CD8-positive, alpha-beta memory T cell (primary cell): ENCODE measurements at places on chromosomes 7 and 10.
A peak's percentile ranks its signal among the peaks of the same experiment; 100 is the strongest.

DNA sequence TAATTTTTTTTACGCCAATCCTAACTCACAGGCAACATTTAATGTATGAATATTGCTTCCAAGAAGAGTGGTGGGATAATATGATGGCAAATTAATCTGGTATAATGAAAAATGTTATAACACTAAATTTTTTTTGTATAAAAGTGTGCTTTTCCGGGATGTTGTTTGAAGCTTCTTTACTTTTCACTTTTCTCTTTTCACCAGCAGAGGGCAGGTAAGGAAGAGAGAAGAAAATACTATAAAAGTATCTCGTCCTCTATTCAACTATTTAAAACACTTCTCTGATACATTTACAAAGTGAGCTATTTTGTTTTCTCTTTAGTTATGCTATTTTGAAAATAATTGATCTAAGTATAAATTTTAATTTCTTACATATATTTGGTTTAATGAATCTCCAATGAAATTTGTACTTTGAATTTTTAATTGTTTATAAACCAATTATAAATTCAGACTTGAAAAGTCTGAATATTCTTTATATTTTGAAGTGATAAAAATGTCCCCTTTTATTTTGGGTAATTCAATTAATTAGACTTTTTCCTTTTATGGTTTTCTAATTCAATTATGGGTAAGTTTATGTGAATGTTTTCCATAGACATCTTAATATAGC is 20.7 kb upstream of the CFTR start:
- no peak for DNase-seq

DNA sequence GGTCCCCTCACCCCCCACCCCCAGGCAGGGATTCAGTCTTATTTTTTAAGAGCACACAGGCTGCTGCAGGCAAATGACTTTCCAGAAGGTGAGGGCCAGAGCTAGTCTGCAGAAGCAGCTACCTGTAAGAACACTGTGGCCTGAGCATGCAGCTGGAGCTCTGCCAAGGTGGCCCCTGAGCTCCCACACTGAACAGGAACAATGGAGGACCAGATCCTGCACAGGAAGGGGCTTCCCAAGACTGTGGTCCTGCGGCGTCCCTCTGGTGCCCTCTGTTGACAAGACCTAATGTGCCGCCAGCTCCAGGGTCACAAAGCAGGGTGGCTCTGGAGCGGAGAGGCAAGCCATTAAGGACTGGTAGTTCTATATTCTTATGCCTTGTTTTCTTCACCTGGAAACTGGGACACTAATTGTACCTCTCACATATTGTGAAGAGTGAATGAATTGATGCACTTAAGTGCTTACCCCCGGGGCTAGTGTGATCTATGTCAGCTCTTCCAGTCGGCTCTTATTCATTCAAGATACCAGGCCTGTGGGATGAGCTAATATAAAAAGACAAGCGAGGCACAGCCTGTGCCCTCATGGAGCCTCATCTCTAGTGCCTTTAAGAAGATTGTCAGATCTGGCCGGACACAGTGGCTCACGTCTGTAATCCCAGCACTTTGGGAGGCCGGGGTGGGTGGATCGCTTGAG is 8.0 kb upstream of the BEND7 start:
- DNase-seq: no peak

DNA sequence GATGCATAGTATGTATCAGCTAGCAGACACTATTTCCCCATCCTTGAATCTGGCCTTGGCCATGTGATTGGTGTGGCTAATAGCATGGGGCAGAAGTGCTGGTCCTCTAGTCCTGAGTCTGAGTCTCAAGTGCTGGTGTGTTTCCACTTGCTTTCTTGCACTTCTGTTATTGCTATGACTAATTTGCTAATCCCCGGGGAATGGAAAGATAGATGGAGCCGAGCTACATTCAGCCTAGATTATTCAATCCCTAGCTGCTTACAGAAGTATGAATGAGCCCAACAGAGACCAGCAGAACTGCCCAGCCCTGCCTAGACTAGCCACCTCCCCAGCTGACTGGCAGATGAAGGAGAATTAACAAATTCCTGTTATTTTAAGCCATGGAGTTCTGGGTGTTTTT is 53.2 kb upstream of the SYPL1 start:
- DNase-seq: no peak

GRCh38 chr7:1678081-1678543 is 8.0 kb downstream of the ELFN1 start:
- peak; percentile 46 for DNase-seq

- no peak for DNase-seq
Measured at GRCh38 chr10:33414841-33415240, 80.4 kb upstream of the NRP1 start.

GRCh38 chr7:2435146-2435545 is 31.7 kb downstream of the CHST12 start:
- DNase-seq: no peak

GRCh38 chr7:43302211-43302711 is 189.8 kb downstream of the HECW1 start:
- no peak for DNase-seq

- DNase-seq: no peak
Measured at GRCh38 chr10:128763588-128763987, 637.4 kb upstream of the MKI67 start.

- DNase-seq: no peak
Measured at GRCh38 chr7:87933605-87933952, 472 bp upstream of the ADAM22 start.

GRCh38 chr7:48074204-48074654 is 14.8 kb upstream of the UPP1 start:
- DNase-seq: no peak

- no peak for DNase-seq
Measured at GRCh38 chr7:1943933-1944618, 274.0 kb downstream of the ELFN1 start.

GRCh38 chr10:12774204-12774894 is 227.2 kb downstream of the CCDC3 start:
- no peak for DNase-seq

DNA sequence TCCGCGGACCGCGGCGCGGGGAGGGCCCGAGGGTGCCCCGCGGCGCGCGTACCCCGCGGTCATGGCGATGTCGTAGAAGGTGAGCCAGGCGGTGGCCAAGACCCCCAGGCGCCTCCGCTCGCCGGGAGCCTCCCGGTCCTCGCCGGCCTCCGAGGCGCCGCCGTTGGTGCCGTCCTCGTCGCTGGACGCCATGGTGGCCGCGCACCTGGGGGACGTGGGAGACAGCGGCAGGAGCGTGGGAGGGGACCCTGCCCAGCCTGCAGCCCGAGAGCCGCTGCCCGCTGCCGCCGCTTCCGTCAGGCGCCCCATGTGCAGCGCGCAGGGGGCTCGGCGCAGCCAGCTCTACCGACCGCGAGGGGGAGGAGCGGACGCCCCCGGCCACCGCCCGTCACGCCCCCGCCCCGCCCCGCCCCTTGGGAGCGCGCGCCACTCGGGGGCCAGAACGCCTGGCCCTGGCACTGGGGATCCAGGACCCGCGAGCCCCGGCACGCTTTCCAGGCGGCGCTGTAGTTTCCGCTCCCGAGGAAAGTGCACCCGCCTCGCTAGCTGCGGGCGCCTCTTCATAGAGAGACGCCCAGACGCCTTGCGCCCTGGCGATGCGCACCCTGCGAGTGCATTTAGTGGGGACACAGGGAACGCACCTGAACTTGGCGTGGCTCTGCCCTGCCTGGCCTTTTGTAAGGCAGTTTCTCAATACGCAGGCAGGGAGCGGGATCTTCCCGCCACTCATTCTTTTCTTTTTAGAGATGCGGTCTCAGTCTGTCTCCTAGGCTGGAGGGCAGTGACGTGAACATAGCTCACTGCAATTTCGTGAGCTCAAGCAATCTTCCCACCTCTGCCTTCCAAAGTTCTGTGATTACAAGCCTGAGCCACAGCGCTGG is at the start of gene HACD1:
Gene HACD1 (minus strand): TSS at position 344 of the 881 bp plus-strand sequence. CDS start 35 bp downstream, at position 309.
- peak; percentile 26 for DNase-seq

DNA sequence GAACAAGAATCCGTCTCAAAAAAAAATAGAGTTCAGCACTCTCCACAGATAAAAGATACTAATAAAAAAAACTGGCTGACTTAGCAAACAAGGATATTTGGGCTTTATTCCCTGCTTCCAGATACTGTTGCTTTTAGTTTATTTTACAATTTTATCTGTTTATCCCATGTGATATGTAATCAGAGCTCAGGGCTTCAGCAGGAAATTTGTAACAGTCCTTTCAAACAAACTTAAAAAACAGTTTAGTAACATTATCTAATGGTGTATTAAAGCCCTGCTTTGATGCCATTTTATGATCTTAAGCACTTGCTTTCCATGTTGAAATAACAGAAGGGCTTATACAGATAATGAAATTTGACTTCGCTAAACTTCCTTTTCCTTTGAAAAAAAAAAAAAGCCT is 28.1 kb downstream of the DCLRE1A start:
- DNase-seq: no peak

DNA sequence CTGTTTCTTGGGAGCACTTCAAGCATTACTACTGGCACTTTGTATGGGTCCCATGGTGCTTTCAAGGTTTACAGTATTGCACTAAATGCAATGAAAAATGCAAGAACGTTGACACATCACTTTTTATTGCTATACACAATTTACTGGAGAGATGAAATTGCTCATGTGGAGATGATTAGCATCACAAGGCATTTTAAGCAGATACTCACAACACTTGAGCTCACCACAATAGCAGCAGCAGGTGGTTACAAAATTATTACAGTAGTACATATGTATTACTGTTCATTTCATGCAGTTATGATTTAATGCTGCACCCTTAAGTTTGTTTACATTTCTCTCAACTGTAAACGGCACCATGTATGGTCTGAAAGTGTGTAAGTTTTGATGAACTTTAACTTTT is 537.7 kb downstream of the GRM8 start:
- no peak for DNase-seq

DNA sequence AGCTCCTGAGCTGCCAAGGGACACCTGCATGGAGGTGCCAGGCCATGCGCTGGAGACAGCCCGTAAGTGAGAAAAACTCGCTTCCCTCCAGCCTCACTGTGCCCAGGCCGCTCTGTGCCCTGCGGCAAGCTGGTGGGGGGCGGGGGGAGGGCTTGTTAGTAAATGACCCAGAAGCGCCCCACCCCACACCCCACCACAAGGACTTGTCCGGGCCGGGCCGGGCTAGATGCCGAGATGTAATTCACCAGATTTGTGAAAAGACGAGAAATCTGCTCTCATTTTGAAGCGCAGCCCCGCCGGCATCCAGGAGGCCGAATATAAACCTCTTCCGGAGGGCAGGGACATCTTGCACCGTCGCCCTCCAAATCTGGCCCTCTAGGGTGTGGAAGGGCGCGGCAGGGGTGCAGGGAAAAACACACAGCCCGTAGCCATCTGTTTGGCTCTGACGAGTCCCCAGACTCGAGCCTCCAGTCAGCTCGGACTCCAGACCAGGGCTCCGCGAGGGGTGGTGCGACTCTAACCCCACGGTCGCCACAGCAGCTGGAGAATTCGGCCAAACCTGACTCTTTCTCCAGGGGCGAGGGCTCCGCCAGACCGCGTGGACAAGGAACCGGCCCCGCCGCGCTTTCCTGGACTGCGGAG is 14.8 kb downstream of the TLX1 start:
- no peak for DNase-seq

DNA sequence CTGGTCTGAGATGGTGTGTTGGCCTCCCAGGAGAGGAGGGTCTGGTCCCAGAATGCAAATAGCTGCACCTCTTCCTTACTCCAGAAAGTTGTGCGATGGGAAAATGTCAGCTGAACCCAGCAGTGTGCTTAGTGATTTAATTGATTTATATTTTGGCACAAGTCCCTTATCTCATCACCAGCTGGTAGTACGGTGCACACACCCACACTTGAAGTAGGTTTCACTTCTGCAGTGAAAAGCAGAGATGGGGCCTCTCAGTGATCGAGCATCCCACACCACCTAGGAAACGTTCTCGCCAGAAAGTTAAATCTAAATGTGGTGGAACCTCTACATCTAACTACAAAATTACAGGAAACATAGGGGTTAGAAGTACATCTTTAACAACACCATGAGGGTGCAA is 80.4 kb downstream of the UBE3C start:
- no peak for DNase-seq

GRCh38 chr7:92991190-92991589 is 126.6 kb downstream of the SAMD9 start:
- no peak for DNase-seq

GRCh38 chr10:46223064-46223480 is 63.7 kb upstream of the ANTXRL start:
- DNase-seq: no peak

DNA sequence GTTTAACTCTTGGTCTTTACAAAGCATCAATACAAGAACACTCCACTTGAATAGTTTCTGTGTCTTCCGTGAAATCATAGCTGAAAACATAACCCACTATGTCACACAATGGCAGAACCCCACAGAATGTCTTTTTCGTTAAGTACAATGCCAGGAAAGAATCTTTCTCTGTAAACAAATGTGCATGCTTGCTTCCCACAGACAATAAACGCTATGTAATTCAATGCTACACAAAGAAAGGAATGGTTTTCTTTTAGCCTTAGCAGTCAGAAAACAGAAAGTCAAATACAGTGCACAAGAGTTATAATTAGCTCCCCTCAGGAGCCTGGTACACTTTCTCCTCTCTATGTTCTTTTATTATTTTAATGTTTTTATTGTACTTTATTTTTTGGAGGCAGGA is 186.1 kb downstream of the SRPK2 start:
- no peak for DNase-seq

DNA sequence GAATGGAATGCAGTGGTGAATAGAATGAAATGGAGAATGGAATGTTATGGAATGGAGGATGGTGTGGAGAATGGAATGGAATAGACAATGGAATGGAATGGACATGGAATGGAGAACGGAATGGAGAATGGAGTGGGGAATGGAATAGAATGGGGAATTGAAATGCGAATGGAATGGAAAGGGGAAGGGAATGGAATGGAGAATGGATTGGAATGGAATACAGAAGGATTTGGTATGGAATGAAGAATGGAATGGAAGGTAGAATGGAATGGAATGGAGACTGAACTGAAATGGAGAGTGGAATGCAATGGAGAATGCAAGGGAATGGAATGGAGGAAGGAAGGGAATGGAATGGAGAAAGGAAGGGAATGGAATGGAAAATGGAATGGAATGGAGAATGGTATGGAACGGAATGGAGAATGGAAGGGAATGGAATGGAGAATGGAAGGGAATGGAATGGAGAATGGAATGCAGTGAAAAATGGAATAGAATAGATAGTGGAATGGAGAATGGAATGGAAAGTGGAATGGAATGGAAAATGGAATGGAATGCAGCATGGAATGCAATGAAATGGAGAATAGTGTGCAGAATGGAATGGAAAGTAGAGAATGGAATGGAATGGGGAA is 94.8 kb downstream of the NSUN6 start:
- DNase-seq: no peak
